Nephron progenitor cell (in vitro differentiated cells): ENCODE measurements at places on chromosomes 13 and 19.

GRCh38 chr19:45110851-45111266, 17.9 kb downstream of the PPP1R37 start:
- no peak overlapping the region for H3K4me3 ChIP-seq
- no peaks in the 10 kb centered on the region for H3K27me3 ChIP-seq
- no peak overlapping the region for H3K27ac ChIP-seq
- H3K36me3 ChIP-seq, result no peaks in the 10 kb centered on the region
- DNase-seq, result no peak
- peaks cover 15% of the 10 kb centered on the region for H3K4me1 ChIP-seq

DNA sequence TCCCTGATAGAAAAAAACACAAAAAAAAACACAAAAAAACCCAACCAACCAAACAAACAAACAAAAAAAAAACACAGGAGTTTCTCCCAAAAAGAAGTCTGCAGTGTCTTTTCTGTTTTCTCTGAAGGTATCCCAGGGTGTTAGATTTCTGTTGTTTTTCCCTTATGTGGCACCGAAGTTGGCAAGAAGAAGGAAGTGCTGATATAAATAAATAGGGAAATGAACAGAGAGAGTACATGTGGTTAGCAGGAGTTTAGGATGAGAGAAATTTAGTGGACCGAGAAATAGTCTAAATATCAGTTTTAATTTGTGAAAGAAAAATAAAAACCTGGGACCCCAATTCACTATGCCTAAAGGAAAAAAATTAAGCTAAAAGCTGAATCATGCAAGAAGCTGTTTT, 287.0 kb upstream of the SGCG start:
- H3K27me3 ChIP-seq, result peaks cover 3% of the 10 kb centered on the region
- no peak overlapping the region for H3K4me3 ChIP-seq
- no peak for DNase-seq
- peaks cover 38% of the 10 kb centered on the region for H3K4me1 ChIP-seq

- no peak for DNase-seq
- no peaks in the 10 kb centered on the region for H3K36me3 ChIP-seq
- H3K27ac ChIP-seq, result no peak overlapping the region
- no peak overlapping the region for H3K4me3 ChIP-seq
- H3K4me1 ChIP-seq, result peaks cover 12% of the 10 kb centered on the region
Observed at GRCh38 chr13:97749174-97749573, 204.3 kb upstream of the IPO5 start.

GRCh38 chr13:37484056-37484455, 114.5 kb downstream of the POSTN start:
- no peak for DNase-seq
- no peaks in the 10 kb centered on the region for H3K27me3 ChIP-seq

GRCh38 chr19:21317821-21318220, 11.4 kb downstream of the ZNF708 start:
- H3K36me3 ChIP-seq, result peaks cover 92% of the 10 kb centered on the region
- no peaks in the 10 kb centered on the region for H3K27me3 ChIP-seq
- no peaks in the 10 kb centered on the region for H3K4me1 ChIP-seq
- H3K27ac ChIP-seq, result no peak overlapping the region

DNA sequence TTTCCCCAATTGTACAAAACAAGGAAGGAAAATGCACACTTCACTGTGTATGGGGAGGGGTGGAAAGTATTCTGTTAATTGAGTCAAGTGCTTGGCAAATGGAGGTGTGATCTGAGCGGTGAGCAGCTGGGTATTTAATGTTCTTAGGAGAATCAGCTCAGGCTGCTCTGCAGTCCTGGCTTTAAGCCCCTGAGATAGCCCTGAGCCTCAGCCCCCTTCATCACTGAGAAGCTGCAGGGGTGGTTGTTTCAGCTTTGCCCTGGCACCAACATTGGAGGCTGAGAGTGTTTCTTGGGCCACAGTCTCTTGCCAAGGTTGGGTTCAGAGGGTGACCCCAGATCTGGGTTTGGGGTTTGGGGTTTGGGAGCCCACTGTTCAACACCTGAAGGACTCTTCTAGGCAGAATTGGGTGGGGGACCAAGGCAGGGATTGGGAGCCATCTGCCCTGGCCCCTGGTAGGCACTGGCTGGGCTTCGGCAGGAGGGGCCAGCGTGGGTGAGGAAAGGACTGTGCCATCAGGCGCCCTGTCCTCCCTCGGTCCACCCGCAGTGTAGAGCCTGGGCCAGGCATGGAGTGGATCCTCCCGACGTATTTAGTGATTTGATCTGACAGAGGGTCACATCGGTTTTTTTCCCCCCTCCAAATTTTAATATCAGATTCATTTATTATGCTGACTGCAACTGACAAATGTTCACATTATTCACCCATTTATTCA, 66.7 kb upstream of the ZNF536 start:
- no peak overlapping the region for H3K27ac ChIP-seq
- H3K4me1 ChIP-seq, result peaks cover 65% of the 10 kb centered on the region
- no peak for DNase-seq
- H3K36me3 ChIP-seq, result no peaks in the 10 kb centered on the region
- no peak overlapping the region for H3K4me3 ChIP-seq

DNA sequence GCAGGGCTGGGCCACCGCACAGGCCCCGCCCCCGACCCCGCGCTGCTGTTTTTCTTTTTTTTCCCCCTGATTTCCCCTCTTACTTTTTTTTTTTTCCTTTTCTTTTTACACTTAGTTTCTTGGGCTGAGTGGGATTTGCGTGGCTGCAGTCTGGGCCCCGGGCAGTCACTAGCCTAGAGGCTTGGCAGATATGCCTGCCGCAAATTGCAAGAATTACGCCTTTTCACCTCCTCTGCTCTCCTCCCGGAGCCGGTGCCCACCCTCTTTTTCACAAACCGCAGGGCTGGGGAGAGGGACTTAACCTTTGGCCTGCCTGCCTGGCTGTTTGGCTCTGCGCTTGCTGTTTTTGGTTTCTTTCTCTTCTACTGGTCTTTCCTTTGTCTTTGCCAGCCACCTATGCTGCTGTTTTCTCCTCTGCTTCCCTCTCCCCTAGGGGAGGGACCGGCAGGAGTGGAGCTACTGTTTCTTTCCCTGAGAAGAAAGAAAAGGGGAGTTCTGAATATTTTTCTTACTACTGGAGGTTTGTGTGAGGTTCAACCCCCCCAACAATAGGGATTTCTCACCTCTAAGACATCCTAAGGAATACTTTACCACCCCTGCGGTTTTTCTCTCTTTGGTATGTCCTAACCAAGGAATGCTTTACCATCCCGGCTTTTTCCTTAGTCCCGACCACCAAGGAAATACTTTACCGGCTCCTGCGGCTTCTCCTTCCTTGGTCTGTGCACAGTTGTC, 11.0 kb downstream of the ZNF552 start:
- peak overlapping the region; percentile 91 for H3K4me3 ChIP-seq
- H3K36me3 ChIP-seq, result peaks cover 59% of the 10 kb centered on the region
- H3K27me3 ChIP-seq, result no peaks in the 10 kb centered on the region
- DNase-seq, result peak; percentile 66
- H3K27ac ChIP-seq, result peak overlapping the region; percentile 99
- H3K4me1 ChIP-seq, result peaks cover 78% of the 10 kb centered on the region
